ENCODE measurements at places on chromosomes 6 and 20. TPM values are rescaled to one million over a fixed set of nuclear protein-coding genes. Genes with fewer than 3 reads are reported as not detected.

DNA sequence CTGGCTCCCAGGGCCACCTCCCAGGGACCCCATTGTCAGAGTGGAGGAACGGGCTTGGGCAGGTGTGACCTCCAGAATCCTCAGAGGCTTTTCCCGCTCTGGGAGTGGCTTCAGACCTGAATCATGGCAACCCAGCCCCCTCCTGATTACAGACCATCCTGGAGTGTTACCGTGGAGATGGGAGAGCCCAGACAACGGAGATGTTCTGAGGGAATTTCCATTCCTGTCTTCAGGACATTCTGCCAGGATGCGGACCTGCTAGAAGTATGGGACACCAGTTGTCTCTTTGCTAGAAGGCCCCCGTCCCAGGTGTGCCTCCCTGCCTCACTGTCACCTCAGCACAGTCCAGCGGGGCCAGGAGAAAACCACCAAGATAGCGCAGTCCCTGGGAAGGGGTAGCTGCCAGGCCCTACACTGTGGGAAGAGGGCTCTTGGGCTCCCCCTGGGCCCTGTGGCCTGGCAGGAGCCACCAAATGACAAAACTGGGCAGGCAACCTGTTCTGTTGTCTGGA lies 109.9 kb downstream of the PSMB1 start:
- peak; percentile 41 for DNase-seq

The ARFGEF3 gene
- polyA plus RNA-seq, result not detected

GRCh38 chr20:35320396-35321126 lies 28.3 kb upstream of the FAM83C start:
- no peak for DNase-seq

DNA sequence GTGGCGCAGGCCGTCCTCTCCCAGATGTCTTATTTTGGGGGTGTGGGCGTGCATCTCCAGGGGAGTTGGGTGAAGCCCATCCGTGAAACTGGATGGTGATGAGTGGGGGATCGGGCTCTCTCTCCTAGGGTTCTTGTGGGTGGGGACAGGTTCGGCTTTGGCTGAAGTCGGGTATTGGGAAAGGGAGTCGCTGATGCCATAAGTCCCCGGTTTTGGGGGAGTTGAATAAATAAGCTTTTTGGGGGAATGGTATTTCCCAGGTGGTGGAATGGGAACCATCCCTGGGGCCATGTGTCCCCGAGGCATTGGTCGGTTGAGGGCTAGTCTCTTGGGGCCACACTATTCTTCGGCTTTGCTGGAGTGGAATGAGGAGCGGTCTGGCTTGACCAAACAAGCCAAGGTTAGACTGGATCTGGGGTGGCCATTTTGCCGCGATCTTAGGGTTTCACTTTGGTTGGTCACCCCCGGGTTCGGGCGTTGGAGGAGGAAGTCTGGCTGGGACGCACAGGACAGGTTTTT lies 481 bp downstream of the ZNF133 start:
- peak; percentile 37 for DNase-seq

The PCMT1 gene
- polyA plus RNA-seq, result 158 TPM

- no peak for DNase-seq
These were observed 345.3 kb downstream of the TFAP2B start for GRCh38 chr6:51163843-51164529.

GRCh38 chr6:29924287-29924686 lies 18.0 kb upstream of the HLA-A start:
- DNase-seq, result no peak
